ENCODE measurements at places on chromosomes 16 and 17. TPM values are rescaled to one million over a fixed set of nuclear protein-coding genes. Genes with fewer than 3 reads are reported as not detected.

DNA sequence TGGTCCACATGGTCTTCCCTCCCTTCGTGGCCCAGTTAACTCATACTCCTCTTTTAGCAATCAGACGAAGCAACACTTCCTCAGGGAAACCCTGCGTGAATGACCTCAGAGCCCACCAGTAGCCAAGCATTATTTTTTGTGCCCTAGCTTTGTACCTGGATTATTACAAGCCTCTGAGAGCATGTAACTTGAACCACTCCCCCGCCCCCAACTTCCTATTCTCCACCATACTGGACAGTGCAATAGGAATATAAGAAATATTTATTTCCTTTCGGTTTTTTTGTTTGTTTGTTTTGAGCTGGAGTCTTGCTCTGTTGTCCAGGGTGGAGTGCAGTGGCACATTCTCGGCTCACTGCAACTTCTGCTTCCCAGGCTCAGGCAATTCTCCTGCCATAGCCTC lies 2.9 kb downstream of the CPPED1 start:
- DNase-seq = no peak

FGF11 gene
- total RNA-seq = 0.69 TPM

PLK1 gene
- total RNA-seq = 58.6 TPM

GRCh38 chr17:703081-703875 lies 11.4 kb downstream of the VPS53 start:
- no peak for DNase-seq

GGA3 gene
- 40.1 TPM for total RNA-seq

SLC12A3 gene
- not detected for total RNA-seq

DNA sequence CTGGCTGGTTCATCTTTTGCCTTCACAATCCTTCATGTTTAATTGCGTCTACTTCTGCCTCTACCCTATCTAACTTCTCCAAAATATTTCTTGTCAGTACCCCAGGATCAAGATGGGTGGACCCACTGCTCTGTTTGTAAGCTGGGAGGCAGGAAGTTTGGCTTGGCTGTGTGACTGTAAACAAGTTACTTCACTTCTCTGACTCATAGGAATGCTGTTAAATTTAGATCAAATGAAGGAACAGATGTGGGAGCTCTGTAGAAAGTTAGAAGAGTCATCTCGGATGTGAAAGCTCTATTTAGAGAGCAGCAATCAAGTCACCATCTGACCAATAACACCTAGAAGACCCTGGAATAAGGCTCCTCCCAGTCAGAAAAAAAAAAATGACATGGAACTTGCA lies 55.2 kb upstream of the MRTFB start:
- DNase-seq = peak; percentile 65

DNA sequence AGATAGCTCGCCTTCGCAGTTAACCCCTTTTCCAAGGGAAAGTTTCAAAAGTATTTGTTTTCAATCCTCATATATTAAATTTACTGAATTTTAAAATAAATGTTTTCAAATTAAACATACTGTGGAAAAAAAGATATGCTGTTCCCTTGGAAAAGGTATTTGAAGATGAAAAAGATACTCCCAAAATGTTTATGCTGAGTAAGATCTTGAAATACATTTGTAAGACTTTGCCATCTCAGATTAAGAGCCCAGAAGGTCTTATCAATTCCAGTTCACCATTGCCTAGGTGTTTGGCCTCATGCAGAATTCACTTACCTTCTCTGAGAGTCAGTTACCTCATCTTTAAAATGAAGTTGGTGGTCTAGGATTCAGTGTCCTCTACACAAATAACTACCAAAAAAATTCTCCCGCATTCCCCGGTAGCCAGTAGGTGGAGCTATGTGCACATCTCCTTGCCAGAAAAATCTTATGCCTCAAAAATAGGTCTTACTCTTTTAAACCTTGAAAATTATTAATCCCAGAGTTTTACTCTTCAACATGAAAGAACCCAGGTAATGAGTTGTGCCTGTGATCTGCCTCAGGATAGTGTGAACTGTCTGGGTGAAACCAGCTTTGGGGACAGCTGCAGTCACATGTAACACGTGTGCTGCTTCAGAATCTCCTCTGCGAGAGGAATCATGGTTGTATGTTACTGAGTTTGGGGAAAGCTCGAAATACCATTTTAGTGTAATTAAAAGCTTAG lies 178.3 kb downstream of the MRTFB start:
- DNase-seq = peak; percentile 54

DNA sequence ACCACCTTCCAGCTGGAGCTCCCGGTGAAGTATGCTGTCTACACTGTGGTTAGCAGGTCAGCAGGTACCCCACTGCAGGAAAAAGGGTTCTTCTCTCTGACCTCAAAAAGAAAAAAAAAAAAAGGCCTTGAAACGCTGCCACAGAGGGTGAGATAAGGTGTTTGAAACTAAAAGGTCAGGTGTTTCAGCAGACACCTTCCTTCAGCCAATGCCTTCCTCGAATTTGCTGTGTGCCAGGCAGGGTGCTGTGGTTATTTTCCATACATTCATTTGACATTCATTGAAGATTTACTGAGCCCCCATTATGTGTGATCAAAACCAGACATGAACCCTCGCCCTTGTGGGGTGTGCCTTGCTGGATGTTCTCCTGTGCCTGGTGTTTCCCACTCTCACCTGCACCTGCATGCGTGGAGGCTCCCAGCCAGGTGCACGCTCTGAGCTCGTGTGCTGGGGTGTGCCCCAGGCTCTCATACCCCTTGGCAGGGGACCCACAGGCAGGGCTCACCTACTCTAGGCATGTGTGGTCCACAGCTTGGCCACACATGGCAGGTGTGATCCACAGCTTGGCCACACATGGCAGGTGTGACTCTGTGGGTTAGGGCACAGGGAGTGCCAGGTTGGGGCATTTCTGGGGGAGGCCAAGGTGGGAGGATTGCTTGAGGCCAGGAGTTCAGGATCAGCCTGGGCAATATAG lies 15.8 kb upstream of the ITGAD start:
- DNase-seq = no peak

DNA sequence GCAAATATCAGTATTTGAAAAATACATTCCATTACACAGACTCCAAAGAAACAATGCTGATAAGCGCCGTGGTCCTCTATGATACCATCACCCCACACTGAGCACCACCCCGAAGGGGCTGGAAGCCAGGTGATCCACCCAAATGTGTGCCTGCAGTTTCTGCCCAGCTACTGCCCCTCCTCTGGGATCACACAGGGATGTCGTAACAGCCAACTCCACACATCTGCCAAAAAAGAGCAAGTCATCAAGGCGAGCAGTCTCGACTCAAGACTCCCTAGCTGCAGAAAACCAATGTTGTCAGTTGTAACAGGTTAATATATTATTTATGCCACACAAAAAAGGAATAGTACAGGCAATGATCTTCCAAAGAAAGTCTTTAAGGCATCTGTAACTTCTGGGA lies 21.0 kb downstream of the CYB5D2 start:
- DNase-seq = no peak

DNA sequence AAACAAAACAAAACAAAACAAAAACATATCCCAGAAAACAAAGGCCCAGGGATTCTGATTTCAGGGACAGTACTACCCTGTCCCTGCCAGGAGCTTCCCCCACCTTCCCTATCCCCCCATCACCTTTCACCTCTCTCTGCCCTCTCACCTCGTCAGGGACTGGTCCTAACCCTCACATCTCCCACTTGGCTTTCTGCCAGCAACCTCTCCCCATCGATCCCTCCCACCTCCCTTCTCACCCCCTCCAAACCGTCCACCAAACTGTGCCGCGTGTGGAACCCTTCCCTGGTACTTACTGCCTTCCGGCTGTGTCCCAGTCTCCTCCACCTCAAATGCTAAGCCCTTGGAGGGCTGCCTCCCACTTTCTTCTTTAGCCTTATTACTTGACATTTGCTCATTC lies 36.4 kb downstream of the TMEM186 start:
- DNase-seq = no peak

ABCC6 gene
- 0.73 TPM for total RNA-seq

GRCh38 chr16:4089251-4089810 lies 26.9 kb downstream of the ADCY9 start:
- no peak for DNase-seq
